Neural cell (in vitro differentiated cells): ENCODE measurements at places on chromosomes 1 and 21. TPM values are rescaled to one million over a fixed set of nuclear protein-coding genes. Genes with fewer than 3 reads are reported as not detected.

Gene NSL1
- 34.0 and 40.4 TPM in 2 replicates for polyA plus RNA-seq

Gene RNF186
- not detected in 2 replicates for polyA plus RNA-seq

Gene OR2T29
- polyA plus RNA-seq = not detected in 2 replicates

Gene HHIPL2
- polyA plus RNA-seq = 0.36 and 1.3 TPM in 2 replicates

Gene CFAP74
- polyA plus RNA-seq = 0.22 TPM in 1 of 2 replicates, not detected in the other

Gene FALEC
- polyA plus RNA-seq = not detected in 2 replicates

Gene RIPPLY3
- polyA plus RNA-seq = 0.24 and 0.76 TPM in 2 replicates

Gene PUM1
- polyA plus RNA-seq = 60.8 and 66.3 TPM in 2 replicates

Gene EFNA3
- 12.2 and 16.9 TPM in 2 replicates for polyA plus RNA-seq

Gene CFHR4
- polyA plus RNA-seq = not detected in 2 replicates

Gene RALGPS2
- 26.6 and 27.8 TPM in 2 replicates for polyA plus RNA-seq

Gene PTPRC
- 0.12 TPM in 1 of 2 replicates, not detected in the other for polyA plus RNA-seq

Gene HCRTR1
- polyA plus RNA-seq = 0.34 and 0.37 TPM in 2 replicates

Gene CCDC190
- not detected in 2 replicates for polyA plus RNA-seq

Gene B4GALT2
- polyA plus RNA-seq = 129 and 147 TPM in 2 replicates

Gene CHI3L2
- not detected in 2 replicates for polyA plus RNA-seq

Gene TCHHL1
- polyA plus RNA-seq = not detected in 2 replicates

Gene OR2AK2
- not detected in 2 replicates for polyA plus RNA-seq

Gene CELSR2
- 7.9 and 9.5 TPM in 2 replicates for polyA plus RNA-seq

Gene MROH9
- not detected in 2 replicates for polyA plus RNA-seq

Gene ACTL8
- not detected in 2 replicates for polyA plus RNA-seq

Gene C2CD2
- 0.88 and 1.5 TPM in 2 replicates for polyA plus RNA-seq

Gene FMO1
- not detected in 2 replicates for polyA plus RNA-seq

Gene CNKSR1
- polyA plus RNA-seq = 2.2 and 7.8 TPM in 2 replicates

Gene RGS1
- polyA plus RNA-seq = not detected in 2 replicates

Gene AMY2B
- polyA plus RNA-seq = 48.1 and 51.3 TPM in 2 replicates

Gene DISC1
- polyA plus RNA-seq = 0.42 and 0.84 TPM in 2 replicates

Gene MYBPH
- polyA plus RNA-seq = not detected in 2 replicates

Gene FAM72D
- 0.58 TPM in 1 of 2 replicates, not detected in the other for polyA plus RNA-seq

Gene TMEM39B
- 18.1 and 21.1 TPM in 2 replicates for polyA plus RNA-seq

Gene DYNLT4
- not detected in 2 replicates for polyA plus RNA-seq

Gene CFHR2
- not detected in 2 replicates for polyA plus RNA-seq

Gene FCGR2B
- polyA plus RNA-seq = not detected in 2 replicates

Gene GJB4
- not detected in 2 replicates for polyA plus RNA-seq

Gene GJA9
- not detected in 2 replicates for polyA plus RNA-seq

Gene ANKRD35
- 0.16 TPM in 1 of 2 replicates, not detected in the other for polyA plus RNA-seq

Gene SPRR2E
- not detected in 2 replicates for polyA plus RNA-seq

Gene KRTAP27-1
- not detected in 2 replicates for polyA plus RNA-seq
